ENCODE measurements at places on chromosomes 4 and X. TPM values are rescaled to one million over a fixed set of nuclear protein-coding genes. Genes with fewer than 3 reads are reported as not detected.

CENPE gene
- total RNA-seq = 2.6 TPM

DNA sequence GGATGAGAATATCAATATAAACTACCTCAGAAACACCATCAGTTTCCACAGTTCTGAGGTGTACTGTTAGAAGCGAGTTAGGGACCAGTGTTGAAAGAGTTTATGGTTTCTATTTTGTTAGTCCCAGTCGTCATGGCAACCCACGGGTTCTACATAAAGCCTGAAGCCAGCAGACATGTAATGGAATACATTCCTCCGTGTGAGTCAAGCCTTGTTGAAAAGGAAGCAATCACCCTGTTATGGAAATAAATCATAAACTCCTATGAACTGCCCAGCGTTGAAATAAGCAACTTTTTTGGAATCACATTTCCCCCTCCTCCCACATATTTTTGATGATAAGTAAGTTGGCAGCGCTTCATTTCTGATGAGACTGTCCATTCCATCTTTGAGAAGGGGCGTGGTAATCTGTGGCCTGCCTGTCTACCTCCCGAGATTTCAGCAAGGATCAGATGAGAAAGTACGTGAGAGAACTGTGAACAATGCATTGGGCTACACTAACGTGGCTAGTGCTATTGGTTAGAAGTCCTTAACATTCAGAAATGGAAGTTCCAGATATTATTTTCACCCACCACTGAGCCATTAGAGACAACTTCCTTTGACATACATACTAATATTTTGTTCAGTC lies 40.4 kb upstream of the PDHA1 start:
- DNase-seq = no peak

DNA sequence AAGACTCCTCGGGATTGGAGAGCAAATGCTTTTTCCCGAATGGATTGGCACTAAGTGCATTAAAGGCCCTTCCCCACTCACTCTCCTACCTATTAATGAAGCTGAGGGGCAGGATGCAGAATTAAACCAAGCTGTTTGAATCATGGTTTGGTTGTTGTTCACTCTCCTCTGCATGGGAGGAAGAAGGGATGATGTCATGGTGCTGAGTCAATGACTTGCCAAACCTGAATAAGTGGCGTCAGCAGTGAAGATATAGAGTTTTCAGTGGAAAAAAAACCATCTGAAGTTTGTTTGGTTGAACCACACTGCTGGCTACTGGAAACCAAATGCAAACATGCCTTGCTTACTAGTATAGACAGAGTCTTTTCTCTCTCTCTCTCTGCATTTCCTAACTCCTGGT lies 19.8 kb upstream of the ZXDA start:
- DNase-seq = no peak

DNA sequence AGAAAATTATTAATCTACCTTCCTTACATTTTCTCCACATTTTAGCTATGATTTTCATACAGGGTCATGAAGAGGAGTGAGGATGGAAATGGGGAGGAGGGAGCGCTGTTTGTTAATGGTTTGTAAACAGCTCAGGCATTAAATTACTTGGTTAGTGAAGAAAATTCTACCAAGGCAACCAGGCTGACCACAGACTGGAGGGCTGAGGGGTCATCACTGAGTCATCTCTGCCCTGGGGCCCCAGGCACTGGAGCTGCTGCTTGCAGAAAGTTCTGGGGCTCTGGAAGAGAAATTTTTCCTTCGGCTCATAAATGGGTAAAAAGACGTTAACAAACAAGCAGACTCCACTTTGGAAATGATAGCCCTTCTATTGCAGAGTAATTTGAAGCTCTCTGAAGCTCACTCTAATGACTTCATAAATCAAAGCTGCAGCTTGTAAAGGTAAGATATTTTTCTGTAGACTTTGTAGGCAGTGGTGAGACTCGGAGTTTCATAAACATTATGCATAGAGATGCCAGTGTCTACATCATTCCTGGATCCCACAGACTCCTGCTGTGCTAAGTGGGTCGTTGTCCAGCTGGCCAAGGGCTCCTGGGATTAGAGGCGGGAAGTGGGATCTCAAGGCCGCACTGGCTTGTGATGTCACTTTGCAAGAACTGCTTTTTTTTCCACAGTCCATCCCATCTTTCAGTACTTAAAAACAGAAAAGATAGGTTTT lies 159.6 kb downstream of the PTTG2 start:
- DNase-seq = no peak

GRCh38 chrX:147476008-147476407 lies 435.7 kb upstream of the FMR1 start:
- DNase-seq = no peak

DNA sequence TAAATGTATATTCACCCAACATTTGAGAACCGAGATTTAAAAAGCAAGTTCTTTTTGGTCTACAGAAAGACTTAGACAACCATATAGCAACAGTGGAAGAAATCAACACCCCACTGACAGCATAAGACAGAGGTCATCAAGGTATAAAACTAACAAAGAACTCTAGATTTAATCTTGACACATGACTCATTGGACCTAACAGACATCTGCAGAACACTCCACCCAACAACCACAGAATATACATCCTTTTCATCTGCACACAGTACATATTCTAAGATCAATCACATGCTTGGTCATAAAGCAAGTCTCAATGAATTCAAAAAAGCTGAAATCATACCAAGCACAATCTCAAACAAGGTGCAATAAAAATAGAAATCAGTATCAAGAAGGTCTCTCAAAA lies 65.8 kb downstream of the SPIN4 start:
- DNase-seq = no peak

DNA sequence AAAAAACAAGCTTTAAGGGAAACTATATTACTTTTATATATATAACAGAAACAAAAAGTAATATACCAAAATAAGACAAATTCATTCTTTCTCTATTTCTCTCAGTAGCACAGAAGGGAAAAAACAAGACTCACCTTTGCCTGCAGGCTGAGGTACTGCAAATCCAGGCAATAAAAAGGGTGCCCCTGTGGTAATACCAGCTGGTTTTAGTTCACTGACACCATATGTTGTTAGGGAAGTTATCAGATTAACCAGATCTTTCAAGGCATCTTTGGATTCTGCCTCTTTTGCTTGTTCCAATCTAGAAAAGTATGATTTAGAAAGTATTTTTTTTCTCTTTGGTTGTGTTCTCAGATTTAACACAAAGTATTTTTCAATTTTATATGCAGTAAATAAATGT lies 139.8 kb downstream of the WDFY3 start:
- no peak for DNase-seq

DNA sequence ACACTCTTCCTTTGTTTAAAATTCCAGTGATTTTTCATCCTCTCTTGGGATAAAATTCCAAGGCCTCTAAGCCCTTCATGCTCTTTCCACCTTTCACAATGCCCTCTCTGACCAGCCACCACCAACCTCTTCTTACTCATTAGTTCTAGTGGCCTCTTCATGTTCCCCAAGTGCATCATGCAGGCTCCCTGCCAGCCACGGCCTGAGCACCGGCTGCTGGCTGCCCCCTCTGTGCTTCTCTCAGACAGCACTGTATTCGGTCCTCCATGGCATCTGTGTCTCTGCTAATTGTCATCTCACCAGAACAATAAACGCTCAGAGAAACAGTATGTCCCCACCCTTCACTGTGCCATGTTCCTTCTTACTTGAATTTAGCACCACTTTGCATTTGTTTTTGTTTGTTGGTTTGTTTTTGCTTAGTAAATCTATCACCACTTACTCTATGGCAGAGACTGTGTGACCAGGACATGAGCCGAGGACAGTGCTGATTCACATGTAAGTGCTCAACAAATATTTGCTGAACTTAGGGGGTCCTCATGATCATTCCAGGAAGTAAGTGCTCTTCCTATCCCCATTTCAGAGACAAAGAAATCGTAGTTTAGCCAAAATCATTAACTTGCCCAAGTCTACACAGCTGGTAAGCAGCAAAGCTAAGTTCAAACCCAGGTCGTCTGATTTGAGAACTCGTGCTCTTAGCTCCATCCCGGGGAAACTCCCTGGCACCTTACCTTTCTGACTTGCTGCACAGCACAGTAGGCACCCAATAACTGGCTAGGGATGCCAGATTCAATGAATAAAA lies 77.1 kb upstream of the UCP1 start:
- DNase-seq = no peak

DKK2 gene
- not detected for total RNA-seq

- peak; percentile 17 for DNase-seq
These were observed 108.3 kb upstream of the CAMK2D start for GRCh38 chr4:113869743-113870375.

- DNase-seq = no peak
These were observed 172.1 kb upstream of the SLC7A11 start for GRCh38 chr4:138414202-138414601.

DNA sequence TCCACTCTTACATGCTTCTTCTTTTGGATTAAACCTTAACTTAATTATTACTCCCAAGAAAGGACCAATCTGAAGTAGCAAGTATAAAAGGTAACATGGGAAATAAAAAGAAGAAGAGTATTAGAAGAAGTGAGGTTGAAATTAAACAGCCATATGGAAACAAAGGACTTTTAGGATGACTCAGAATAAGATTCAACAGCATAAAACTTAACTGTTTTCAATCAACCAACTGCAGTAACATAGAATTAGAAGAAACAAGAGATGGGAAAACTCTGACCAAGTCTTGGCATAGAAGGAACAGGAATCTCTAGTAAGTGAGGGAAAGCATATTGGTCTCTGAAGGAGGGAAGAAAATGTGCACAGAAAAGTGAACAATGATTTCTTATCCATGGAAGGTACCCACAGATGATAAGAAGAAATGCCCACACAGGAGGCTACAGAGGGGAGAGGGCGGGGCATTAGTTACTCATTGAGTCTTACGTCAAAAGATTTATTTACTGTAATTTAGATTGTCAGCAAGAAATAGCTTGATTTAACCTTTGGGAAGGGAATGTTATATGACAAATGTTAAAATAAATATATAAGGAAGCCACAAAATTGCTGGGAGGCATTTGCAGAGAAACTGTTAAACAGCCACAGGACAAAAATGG lies 177.3 kb downstream of the BANK1 start:
- no peak for DNase-seq

- no peak for DNase-seq
These were observed 70.6 kb downstream of the MGST2 start for GRCh38 chr4:139736274-139736660.

DNA sequence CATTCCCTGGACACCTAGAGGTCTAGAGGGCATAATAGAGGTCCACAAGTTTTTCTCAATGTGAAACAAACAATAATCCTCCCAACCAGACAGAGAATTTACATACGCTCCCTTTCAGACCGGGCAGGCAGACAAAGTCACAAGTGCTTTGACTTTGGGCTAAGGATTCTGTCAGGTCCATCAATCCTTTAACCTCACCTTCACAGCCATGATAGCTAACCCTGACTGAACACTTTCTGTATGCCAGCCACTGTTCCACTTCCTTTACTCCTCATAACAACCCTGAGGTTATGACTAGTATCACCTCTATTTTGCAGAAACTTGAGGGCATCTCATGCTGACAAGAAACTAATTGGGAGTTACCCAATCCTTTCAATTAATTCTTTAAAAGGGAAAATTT lies 118.8 kb upstream of the AFF2 start:
- DNase-seq = no peak

SLC6A14 gene
- total RNA-seq = 0.46 TPM

VEGFC gene
- not detected for total RNA-seq

GRCh38 chr4:77833126-77833724 lies 14.1 kb upstream of the CNOT6L start:
- no peak for DNase-seq

- no peak for DNase-seq
These were observed 14.0 kb upstream of the PITX2 start for GRCh38 chr4:110636680-110637407.

GRCh38 chr4:77159806-77160205 lies 2.8 kb downstream of the CCNG2 start:
- DNase-seq = no peak

GRCh38 chr4:128635141-128635954 lies 174.2 kb upstream of the JADE1 start:
- DNase-seq = no peak
